Astrocyte (in vitro differentiated cells and primary cell): ENCODE measurements at places on chromosomes 12 and 14.
A peak's percentile ranks its signal among the peaks of the same experiment; 100 is the strongest.

- DNase-seq, result peak; percentile 36
- no peaks in the 10 kb centered on the region for H3K36me3 ChIP-seq
- peaks cover 4% of the 10 kb centered on the region for H3K4me1 ChIP-seq
- no peak overlapping the region for H3K27ac ChIP-seq
- H3K27me3 ChIP-seq, result no peaks in the 10 kb centered on the region
Observed at GRCh38 chr14:102675396-102675795, 82.9 kb downstream of the RCOR1 start.

- H3K4me3 ChIP-seq, result peak overlapping the region; percentile 50
- H3K27me3 ChIP-seq, result peaks cover 24% of the 10 kb centered on the region
- DNase-seq, result no peak
- H3K4me1 ChIP-seq, result peaks cover 4% of the 10 kb centered on the region
Observed at GRCh38 chr14:91417983-91418386, 365 bp upstream of the CCDC88C start.

GRCh38 chr12:54549774-54550451, 512 bp downstream of the PDE1B start:
- H3K27ac ChIP-seq, result no peak overlapping the region
- peak overlapping the region; percentile 44 for H3K4me3 ChIP-seq
- no peak for DNase-seq
- peaks cover 8% of the 10 kb centered on the region for H3K4me1 ChIP-seq
- no peaks in the 10 kb centered on the region for H3K36me3 ChIP-seq

DNA sequence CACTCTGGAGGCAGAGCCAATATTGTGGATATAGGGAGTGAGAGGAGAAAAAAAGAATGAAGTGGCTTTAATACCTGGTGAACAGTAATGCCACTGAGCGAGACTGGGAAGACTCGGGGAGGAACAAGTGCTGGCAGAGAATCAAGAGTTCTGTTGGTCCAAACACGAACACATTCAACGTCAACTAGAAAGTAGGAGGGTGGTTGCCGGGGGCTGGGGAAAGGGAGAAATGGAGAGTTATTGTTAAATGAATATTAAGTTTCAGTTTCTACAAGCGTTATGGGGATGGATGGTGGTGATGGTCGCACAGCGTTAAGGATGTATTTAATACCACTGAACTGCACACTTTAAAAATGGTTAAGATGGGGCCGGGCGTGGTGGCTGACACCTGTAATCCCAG, 2.8 kb downstream of the SPRING1 start:
- H3K27ac ChIP-seq, result no peak overlapping the region
- peaks cover 3% of the 10 kb centered on the region for H3K36me3 ChIP-seq
- no peaks in the 10 kb centered on the region for H3K27me3 ChIP-seq
- peaks cover 13% of the 10 kb centered on the region for H3K4me1 ChIP-seq
- H3K4me3 ChIP-seq, result no peak overlapping the region

- peaks cover 5% of the 10 kb centered on the region for H3K36me3 ChIP-seq
- peak overlapping the region; percentile 49 for H3K27ac ChIP-seq
- peak; percentile 82 for DNase-seq
- H3K27me3 ChIP-seq, result no peaks in the 10 kb centered on the region
- H3K4me3 ChIP-seq, result peak overlapping the region; percentile 78
Observed at GRCh38 chr12:122080149-122081082, 1.9 kb downstream of the MLXIP start.

GRCh38 chr12:30822385-30823155, 67.8 kb upstream of the CAPRIN2 start:
- DNase-seq, result peak; percentile 46
- H3K36me3 ChIP-seq, result no peaks in the 10 kb centered on the region
- no peak overlapping the region for H3K27ac ChIP-seq
- H3K4me3 ChIP-seq, result peak overlapping the region; percentile 53
- peaks cover 4% of the 10 kb centered on the region for H3K27me3 ChIP-seq

DNA sequence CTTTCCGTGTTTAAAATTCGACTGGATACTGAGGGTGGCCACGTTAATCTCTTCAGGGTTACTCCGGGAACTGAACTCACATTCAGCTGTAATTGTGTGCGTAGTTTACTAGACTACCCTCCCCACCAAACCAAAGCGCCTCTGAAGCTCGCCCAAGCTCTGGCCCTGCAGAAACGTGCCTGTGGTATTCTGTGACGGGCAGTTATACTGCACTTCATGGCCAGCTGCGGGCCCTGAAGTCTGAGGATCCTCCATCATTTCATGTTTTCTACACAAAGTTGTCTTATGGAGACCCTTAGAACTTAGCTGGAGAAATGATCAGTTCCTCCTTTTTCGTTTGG, 688 bp downstream of the ZNF26 start:
- H3K27ac ChIP-seq, result peak overlapping the region; percentile 55
- H3K27me3 ChIP-seq, result no peaks in the 10 kb centered on the region
- peak; percentile 22 for DNase-seq
- H3K4me3 ChIP-seq, result peak overlapping the region; percentile 86
- peaks cover 3% of the 10 kb centered on the region for H3K36me3 ChIP-seq

DNA sequence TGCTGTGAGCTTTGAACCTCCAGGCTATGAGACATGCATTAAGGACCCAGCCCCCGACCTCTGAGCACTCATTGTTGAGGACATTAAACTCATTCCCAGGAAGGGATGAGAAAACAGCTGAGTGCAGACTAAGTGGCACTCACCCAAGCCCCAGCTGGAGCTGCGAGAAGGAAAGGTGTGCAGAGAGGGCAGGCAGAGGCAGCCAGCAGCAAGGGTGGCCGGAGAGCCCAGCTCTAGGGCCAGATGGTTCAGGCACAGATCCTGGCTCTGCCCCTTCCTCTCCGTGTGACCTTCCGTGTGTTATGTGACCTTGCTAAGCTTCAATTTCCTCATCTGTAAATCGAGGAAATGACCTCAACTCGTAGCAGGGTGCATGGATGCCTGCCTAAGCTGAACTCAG, 3.7 kb downstream of the TSPAN11 start:
- DNase-seq, result no peak
- no peak overlapping the region for H3K4me3 ChIP-seq
- H3K27ac ChIP-seq, result no peak overlapping the region

DNA sequence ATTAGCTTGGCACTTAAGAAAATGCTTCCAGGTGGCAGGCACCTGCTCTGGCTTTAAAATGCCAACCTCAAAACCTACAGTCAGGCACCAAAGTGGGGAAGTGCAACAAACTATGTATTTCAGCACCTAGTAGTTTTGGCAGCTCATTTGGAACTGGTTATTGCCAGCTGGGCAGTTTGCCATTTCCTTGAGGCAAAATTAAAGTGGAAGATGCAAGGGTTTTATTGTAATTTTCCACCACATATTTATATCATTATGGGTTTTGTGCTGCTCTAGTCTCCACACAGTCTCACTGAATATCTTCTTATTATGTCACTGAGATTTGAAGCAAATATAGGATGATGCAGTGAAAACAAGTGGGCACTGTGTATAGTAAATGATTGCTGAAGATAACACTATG, 117.0 kb downstream of the PRKD1 start:
- no peaks in the 10 kb centered on the region for H3K4me1 ChIP-seq
- H3K36me3 ChIP-seq, result no peaks in the 10 kb centered on the region
- no peak for DNase-seq
- H3K4me3 ChIP-seq, result no peak overlapping the region
- no peaks in the 10 kb centered on the region for H3K27me3 ChIP-seq

DNA sequence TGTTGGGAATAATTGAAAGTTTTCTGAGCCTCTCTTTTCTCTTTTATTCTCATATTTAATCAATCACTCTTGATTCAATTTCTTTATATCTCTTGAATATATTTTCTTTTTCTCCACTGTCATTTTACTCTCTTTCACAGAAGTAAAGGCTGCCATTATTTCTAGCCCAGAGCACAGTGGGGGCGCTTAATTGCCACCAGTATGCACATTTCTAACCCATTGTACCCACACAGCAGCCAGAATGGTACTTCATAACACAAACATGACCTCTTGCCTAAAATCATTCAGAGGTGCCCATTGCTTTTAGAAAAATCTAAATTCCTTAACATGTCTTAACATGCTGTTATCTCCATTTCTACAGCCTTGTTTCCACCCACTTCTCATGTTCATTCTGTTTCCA, 190.2 kb upstream of the LMO3 start:
- no peak overlapping the region for H3K27ac ChIP-seq
- no peaks in the 10 kb centered on the region for H3K27me3 ChIP-seq
- H3K36me3 ChIP-seq, result no peaks in the 10 kb centered on the region
- no peak overlapping the region for H3K4me3 ChIP-seq
- no peak for DNase-seq

DNA sequence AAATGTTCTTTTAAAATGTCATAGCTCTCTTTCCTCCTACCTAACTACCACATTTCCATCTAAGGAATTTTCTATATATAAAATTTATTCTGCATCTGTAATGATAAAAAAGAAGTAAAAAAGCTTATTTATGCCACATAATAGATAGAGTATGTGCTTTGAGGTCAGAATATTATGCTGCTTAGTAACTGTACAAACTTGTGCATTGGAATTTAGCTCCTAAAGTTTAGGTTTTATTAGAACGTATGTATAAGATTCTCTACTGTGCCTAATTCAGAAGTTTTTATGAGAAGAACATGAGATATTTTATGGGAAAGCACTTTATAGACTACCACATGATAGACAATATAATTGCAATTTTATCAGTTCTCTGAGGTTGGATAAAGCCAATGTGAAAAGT, 384.6 kb downstream of the SLC16A7 start:
- no peaks in the 10 kb centered on the region for H3K27me3 ChIP-seq
- H3K4me3 ChIP-seq, result no peak overlapping the region
- peak; percentile 33 for DNase-seq
- H3K36me3 ChIP-seq, result no peaks in the 10 kb centered on the region
- H3K4me1 ChIP-seq, result no peaks in the 10 kb centered on the region

DNA sequence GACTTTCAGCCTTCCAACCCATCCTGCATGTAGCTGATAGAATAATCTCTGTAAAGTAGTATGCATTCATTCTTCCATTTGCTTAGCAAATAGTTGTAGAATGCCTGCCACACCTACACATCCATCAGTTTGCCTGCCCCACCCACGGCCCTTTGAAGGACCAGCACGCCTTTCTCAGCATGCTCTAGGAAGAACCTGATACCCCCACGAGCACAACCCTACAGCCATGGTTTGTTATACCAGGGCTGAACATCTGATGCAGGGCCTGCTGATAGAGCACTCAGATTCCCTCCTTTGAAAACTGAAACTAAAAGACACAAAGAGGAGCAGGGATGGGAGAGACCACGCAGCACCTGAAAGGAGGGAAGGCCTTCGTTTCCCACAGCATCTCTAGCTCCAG, 205.1 kb downstream of the ANO2 start:
- H3K27ac ChIP-seq, result no peak overlapping the region
- H3K27me3 ChIP-seq, result no peaks in the 10 kb centered on the region
- no peak overlapping the region for H3K4me3 ChIP-seq
- H3K36me3 ChIP-seq, result no peaks in the 10 kb centered on the region

DNA sequence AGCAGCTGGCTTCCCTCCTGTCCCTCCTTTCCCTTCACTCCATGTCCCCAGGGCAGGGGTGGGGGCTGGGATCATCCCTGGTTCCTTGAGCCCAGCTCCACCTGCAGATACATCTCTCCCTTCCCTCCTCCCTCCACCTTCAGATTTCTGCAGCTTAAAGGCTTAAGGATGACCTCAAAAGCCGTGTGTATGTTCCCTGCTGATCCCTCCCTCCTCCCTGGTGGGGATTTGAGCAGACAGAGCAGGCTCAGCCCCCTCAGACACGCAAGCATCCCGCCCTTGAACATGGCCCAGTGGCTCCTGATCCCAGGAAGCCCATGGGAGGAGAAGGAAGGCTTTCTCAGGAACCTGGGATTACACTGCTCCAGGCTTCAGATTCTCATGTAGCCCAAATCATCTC, 82.9 kb upstream of the RIN3 start:
- H3K27ac ChIP-seq, result no peak overlapping the region
- H3K27me3 ChIP-seq, result no peaks in the 10 kb centered on the region
- no peak overlapping the region for H3K4me3 ChIP-seq
- no peak for DNase-seq

DNA sequence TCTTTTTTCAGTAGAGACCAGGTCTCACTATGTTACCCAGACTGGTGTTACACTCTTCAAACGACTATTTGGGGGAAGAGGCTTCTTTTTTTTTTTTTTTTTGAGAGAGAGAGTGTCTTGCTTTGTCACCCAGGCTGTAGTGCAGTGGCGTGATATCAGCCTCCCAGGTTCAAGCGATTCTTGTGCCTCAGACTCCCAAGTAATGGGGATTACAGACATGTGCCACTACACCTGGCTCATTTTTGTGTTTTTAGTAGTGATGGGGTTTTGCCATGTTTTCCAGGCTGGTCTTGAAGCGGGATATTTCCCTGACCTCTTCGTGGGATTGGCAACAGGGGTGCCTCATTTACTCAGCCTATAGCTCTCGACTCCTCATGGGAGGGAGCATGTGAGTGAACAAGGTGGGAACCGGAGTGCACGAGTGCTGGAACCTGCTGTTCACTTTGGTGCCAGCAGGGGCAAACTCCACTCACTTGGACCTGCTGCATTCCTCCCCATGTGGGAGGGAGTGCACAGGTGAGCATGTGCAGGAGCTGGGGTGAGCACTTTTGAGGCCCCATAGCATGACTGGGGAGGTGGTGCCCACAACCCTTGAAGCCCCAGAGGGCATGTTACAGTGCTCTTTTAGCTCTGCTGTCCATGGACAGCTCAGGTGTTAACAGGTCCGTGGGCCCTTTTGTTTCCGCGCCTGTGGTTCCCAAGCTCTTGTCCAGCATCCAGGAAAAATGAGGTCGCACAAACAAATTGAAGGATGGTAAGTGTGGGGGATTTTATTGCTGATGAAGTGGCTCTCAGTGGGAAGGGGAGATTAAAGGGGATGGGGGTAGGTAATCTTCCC, 79.1 kb upstream of the HECTD1 start:
- H3K36me3 ChIP-seq, result no peaks in the 10 kb centered on the region
- H3K27ac ChIP-seq, result no peak overlapping the region
- H3K4me3 ChIP-seq, result no peak overlapping the region
- no peaks in the 10 kb centered on the region for H3K27me3 ChIP-seq
- DNase-seq, result no peak

- H3K4me1 ChIP-seq, result peaks cover 7% of the 10 kb centered on the region
- DNase-seq, result peak; percentile 57
- no peak overlapping the region for H3K4me3 ChIP-seq
- peaks cover 3% of the 10 kb centered on the region for H3K36me3 ChIP-seq
- no peak overlapping the region for H3K27ac ChIP-seq
Observed at GRCh38 chr14:35829449-35829848, 3.3 kb downstream of the BRMS1L start.

DNA sequence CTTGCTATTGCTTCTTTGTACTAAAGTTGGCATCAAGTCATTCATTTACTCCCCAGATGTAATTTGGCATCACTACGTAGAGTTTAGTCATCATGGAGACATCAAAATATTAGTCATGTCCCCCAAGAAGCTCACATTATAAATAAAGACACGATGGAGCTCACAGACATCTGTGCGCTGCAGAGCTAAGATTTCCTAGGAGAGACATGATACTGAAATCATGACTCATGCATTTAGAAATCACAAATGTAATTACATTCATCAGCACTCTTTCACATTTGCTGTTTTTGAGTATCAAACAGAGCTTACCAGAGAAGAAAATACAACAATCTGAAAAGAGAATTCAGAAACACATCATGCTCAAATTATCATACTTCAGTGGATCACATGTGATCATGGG, 169.8 kb downstream of the LRIG3 start:
- DNase-seq, result peak; percentile 96
- H3K4me3 ChIP-seq, result no peak overlapping the region
- H3K4me1 ChIP-seq, result peaks cover 12% of the 10 kb centered on the region

GRCh38 chr14:71645656-71646055, 286.6 kb upstream of the RGS6 start:
- H3K27ac ChIP-seq, result no peak overlapping the region
- peak; percentile 57 for DNase-seq
- no peaks in the 10 kb centered on the region for H3K27me3 ChIP-seq
